ENCODE measurements at places on chromosomes 13 and 19. TPM values are rescaled to one million over a fixed set of nuclear protein-coding genes. Genes with fewer than 3 reads are reported as not detected.

- no peak for DNase-seq
Observed at GRCh38 chr13:108478179-108478578, 151.2 kb upstream of the MYO16 start.

DNA sequence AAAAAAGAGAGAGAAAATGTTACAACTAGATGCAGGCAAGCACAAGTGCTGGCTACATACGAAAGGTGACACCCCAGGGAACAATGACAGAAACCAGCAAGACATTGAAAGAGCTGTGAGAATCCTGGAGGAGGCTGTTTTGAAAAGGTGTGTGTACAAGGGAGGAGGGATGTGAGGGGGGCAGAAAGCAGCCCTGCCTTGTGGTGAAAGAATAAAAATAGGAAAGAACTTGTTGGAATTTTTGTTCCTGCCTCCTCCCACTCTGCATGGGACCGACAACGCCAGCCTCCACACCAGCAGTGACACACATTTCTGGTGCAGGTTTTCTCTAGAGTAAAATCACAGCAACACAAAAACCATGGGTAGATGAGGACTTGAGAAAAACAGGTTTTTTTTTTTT lies 1258.6 kb downstream of the PCDH9 start:
- no peak for DNase-seq

The NOTCH3 gene
- 10.3 TPM for total RNA-seq

The IGFL3 gene
- total RNA-seq, result not detected

The NFKBIB gene
- total RNA-seq, result 21.8 TPM

The SIGLECL1 gene
- not detected for total RNA-seq

DNA sequence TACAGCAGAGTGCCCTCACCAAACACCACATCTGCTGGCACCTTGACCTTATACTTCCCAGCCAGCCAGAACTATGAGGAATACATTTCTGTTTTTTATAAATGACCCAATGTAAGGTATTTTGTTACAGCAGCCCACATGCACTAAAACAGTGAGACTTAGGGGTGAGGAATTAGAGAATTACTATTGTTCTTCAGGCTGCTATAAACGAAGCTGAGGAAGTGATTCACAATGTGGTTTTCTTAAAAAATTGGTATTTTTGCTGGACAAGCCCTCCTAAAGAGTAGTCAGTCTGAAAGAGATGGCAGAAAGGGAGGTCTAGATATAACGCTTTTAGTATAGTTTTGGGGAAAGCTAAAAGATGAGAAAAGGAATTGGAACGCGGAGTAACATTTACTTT lies 101.0 kb downstream of the SLITRK6 start:
- no peak for DNase-seq

DNA sequence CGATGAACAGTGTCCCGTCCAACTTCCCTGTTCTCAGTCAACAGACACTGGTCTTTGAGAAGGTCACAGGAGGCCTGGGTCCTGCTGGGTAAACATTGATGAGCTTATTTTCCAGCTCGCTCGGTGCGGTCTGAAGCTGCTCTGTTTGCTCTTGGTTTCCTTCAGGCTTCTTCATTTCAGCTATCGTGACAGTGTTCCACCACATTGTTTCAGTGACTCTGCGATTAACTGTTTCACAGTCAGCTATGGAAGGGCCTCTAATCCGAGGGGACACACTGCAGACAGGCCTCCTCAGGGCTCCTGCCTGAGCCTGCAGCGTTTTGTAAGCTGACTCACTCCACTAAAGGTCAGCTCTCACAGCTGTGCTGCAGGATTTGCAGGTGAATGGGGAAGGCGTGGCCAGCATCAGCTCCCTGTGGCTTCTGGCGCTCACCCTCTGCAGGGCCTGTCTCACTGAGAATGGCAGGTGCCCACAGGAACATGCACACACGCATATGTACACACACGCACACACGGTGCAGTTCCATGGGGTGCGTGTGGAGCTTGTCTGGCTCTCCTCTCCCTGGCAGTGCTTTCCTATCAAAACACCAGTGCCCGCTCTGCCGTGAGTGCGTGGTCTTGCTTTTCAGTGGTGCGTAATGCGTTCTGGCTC lies 62.9 kb upstream of the MCF2L start:
- DNase-seq, result no peak

The LILRA2 gene
- total RNA-seq, result not detected

DNA sequence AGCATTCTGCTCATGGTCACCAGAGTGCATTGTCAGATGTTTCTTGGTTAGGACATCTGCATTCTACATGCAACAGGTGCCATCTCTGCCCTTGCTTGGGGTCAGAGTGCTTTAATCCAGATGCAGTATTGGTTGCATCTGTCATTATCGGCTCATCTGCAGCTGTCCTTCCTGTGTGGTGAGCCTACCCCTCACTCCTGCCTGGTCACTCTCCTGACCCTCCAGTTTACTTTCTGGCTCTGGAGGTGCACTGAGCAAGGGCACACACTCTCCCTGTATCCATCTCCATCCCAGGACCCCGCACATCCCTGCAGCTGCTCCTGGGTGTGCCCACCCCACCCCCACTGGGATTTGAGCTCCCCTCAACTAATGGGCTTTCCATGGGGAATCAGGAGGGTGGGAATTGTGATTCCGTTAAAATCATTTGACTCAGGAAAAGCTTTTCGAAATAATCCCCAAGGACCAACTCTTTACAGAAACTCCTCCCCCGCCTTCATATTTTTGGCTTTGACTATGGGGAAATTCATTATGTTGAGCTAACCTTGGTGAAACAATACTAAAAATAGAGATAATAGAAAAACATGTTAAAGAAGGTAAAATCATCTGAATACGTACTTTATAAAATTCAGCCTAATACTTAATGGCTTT lies 70.2 kb downstream of the COL4A2 start:
- peak; percentile 79 for DNase-seq

- DNase-seq, result no peak
Observed at GRCh38 chr19:51194527-51195315, 30.2 kb upstream of the CD33 start.

The SHISA7 gene
- total RNA-seq, result 0.06 TPM

The COX6B1 gene
- 383 TPM for total RNA-seq

- DNase-seq, result no peak
Observed at GRCh38 chr13:53068585-53069520, 40.2 kb downstream of the OLFM4 start.

- no peak for DNase-seq
Observed at GRCh38 chr13:45042539-45042938, 53.2 kb downstream of the GPALPP1 start.

DNA sequence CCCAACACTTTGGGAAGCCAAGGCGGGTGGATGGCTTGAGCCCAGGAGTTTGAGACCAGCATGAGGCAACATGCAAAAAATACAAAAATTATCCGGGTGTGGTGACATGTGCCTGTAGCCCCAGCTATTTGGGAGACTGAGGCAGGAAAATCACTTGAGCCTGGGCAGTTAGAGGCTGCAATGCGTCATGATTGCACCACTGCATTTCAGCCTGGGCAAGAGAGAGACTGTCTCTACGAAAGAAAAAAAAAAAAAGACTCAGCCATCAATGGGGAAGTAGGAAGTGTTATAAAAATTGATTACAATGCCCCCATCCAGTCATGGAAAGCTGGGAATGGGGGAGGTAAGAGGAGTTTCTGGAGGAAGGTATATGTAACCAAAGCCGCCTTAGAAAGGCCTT lies 5.4 kb downstream of the TYK2 start:
- no peak for DNase-seq

The KDM4B gene
- total RNA-seq, result 15.8 TPM

The DPF1 gene
- 13.8 TPM for total RNA-seq

GRCh38 chr13:43365039-43365344 lies 341.6 kb downstream of the DNAJC15 start:
- DNase-seq, result no peak

DNA sequence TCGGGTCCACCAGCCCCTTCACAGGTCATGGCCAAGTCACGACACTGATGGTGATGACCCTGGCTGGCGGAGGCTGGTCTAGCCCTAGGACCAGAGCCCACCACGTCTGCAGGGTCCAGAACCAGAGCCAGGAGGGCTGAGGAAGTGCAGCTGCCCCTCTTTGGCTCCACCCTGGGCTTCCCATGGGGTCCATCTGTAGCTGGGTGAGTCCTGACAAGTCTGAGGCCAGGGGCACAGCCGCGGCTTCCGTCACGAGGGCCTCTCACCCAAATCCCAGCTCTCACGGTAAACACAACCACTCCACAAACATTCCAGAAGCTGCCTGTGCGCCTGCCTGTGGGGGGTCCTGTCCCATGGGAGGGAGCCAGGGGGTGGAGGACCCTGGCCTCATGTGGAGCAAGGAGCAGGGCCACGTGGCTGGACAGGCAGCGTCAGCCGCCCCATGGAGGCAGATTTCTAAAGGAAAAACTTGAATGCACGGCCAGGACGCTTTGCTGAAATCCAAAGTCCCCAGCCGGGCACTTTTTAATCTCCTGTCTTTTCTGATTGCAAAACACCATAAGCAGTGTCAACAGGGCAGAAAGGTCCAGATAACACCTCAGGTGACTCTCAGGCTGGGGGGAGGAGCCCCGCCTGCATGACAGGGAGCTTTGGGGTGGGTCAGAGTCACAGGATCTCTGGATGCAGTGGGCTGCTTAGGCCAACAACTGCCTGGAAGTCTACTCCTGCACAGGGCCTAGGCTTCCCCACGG lies 29.9 kb downstream of the CEBPG start:
- no peak for DNase-seq

The IGSF23 gene
- total RNA-seq, result not detected

The MEX3D gene
- 81.8 TPM for total RNA-seq

- DNase-seq, result no peak
Observed at GRCh38 chr13:113736258-113736731, 22.7 kb upstream of the TMEM255B start.

DNA sequence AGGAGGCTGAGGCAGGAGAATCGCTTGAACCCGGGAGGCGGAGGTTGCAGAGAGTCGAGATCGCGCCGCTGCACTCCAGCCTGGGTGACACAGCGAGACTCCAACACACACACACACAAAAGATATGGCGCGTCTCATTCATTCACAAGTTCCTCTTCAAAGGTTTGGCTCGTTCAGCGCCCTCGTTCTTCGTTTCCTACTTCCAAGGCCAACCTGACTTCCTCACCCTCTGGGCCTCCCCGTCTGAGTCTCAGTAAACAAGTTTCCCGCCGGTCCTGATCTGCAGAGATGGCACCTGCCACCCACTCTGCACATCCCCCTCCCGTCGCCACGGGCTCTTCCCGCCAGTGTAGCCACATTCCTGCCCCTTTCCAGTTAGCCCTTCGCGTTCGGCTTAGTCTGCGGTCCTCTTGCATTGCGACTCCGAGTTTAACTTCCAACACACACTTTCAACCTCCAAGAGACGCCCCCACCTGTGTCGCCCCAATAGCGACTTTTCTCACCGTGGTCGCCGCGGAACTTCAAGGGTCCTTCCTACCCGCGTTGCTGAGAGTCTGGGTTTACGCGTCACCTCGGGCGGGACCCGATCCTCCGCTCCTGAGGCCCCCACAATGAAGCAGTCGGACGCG lies 1.3 kb upstream of the BSG start:
- DNase-seq, result no peak

DNA sequence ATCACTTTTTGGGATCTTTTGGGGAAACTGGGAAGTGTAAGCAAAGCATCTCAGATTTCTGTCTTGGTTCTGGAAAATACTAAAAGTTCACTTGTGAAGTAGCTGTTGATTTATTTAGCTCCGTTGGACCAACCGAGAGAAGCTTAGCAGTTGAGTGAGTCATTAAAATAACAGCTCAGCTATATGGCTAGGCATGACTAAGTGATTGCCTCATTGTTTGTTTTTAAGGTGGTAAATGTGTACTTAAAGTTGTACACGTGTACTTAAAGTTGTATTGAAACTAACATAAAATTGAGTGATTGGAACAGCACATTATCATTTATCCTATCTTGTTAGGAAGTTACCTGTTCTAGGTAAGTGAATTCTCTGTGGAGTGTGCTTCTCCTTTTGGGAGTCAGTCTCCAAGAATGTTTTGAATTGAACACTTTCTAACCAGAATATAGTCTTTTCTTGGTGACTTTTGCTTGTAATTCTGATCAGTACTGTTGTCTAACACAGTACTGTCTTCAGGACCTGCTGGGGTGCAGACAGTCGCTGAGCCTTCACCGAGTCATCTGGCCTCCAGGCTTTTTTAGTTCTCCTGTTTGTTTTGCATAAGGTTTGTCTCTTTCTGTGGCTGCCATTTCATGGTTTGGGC lies 2.9 kb upstream of the DCUN1D2 start:
- DNase-seq, result peak; percentile 93

The CGB5 gene
- total RNA-seq, result 1.1 TPM

- no peak for DNase-seq
Observed at GRCh38 chr13:112960706-112961105, 8.3 kb upstream of the MCF2L start.

DNA sequence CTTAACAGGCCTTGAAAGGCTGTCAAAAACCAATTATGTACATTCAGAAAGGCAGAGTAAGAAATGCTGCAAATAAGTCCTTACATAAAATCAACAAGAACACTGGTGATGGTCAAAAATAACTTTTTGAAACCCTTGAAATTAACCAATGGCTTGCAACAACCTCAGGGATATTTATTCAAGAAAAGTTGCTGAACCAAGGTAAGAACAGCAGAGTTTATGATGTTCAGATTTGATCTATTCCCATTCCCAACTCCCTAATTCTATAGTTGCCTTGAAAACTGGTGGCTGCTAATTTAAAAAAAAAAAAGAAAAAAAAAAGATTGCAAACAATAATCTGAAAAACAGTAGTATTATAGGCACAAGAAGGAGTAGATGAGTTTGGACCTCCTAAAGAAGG lies 109.8 kb upstream of the UFM1 start:
- no peak for DNase-seq

The ZNF446 gene
- 19.6 TPM for total RNA-seq

DNA sequence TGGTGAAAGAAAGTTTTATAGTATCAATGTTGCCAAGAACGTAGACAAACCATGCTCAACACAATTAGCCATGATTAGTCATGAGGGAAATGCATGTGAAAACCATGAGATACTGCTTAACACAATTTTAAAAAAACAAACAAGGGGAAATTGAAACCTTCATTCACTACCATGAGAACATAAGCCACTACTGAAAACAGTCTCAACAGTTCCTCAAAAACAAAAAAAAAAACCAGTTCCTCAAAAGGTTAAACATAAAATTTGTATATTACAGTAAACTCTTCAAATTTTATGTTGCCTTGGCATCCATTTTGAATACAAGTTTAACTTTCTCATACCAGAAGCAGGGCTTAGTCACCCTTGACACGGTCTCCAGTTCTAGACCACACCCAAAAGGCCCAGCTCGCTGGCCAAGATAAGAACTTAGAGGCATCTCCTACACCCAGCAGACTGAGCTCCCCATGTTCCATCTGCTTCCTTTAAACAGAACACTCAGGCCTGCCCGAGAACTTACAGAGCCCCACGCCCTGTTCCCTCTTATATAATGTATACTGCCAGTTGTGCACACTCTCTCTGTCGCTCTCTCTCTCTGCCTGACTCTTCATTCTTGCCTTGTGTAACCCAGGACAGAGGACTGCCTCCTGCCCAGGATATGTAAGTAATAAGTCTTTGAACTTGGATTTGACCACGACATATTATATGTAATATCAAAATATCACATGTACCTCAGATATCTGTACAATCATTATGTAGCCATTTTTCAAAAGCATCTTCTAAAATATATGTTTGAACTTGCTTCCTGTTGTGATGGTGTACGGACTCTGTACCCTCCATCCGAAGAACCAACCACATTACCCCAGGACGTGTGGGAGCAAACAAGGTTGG lies 67.4 kb downstream of the STK24 start:
- DNase-seq, result peak; percentile 86

The KIR2DL1 gene
- not detected for total RNA-seq
